ENCODE measurements at places on chromosomes 3 and 15.

GRCh38 chr3:116067326-116067725, 378.0 kb downstream of the LSAMP start:
- no peak for DNase-seq

- DNase-seq, result no peak
Observed at GRCh38 chr3:101995371-101996046, 146.2 kb downstream of the NFKBIZ start.

DNA sequence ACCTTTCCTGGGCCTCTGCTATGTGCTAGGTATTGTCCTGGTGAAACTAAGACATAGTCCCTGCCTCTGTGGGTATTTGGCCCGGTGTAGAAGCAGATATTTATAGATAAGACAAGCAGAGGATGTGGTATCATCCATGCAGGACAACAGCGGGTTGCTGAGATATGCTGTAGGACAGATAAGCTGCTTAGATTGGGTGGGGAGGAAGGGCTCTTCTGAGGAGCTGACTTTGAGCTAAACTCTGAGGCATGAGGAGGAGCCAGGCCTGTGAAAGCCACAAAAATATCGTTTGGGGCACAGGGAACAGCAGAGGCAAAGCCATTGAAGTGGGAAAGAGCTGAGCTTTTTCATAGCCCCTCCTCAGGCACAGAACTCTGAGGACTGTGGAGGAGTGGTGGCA, 492.5 kb upstream of the CFAP20DC start:
- DNase-seq, result no peak

- DNase-seq, result no peak
Observed at GRCh38 chr15:81942157-81942556, 103.7 kb downstream of the MEX3B start.

GRCh38 chr3:74214286-74214685, 400.2 kb downstream of the CNTN3 start:
- DNase-seq, result no peak

- no peak for DNase-seq
Observed at GRCh38 chr15:25849157-25849921, 13.8 kb downstream of the ATP10A start.

GRCh38 chr3:133441867-133442270, 42.0 kb downstream of the BFSP2 start:
- DNase-seq, result no peak

DNA sequence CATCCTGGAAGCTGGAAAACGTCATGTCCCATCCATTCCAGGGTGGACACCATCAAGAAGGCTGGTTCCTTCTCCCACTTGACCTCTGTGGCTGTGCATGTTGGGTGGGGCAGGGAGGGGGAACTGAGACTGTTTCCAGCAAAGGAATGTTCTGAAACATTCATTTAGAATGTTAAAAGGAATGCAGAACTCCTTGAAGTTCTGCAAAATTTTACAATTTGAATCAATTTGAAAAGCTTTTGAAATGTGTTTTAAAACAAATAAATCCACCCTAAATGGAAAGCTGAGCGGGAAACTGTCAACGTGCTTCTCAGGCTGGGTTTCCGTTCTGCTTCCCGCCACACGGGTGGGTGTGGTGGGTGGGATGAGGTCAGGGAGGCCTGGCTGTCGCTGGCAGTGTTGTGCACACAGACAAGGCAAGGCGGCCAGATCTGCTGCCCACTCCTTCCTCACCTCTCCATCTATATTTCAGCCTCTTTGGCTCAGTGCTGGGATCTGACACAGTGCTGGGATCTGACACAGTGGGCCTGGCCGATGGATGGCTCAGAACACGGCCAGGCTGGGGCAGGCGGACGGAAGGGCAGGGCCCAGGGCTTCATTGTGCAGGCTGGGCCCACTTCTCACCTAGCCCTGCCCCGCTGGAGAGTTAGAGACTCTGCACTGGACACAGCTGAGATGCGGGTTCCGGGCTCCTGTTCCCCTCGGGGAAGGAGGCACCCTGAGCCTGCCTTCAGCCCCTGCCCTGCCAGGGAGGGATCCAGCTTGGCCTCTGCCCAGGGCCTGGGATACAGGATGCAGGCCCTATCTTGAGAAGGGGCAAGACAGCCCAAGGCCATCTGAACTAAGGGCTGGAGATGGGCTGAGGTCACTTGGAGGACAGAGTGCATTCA, 110.4 kb downstream of the TMEM266 start:
- DNase-seq, result no peak

Measured in CD4-positive, alpha-beta T cell treated with Interleukin-15 for 1 hour (primary cell).